Inflammatory macrophage treated with lipopolysaccharide for 4 hours (primary cell): ENCODE measurements at places on chromosomes 1 and 21.
A peak's percentile ranks its signal among the peaks of the same experiment; 100 is the strongest.

- no peak for DNase-seq
These were observed 259 bp downstream of the KCNT2 start for GRCh38 chr1:196607981-196608380.

- DNase-seq = peak; percentile 99
These were observed 17.6 kb upstream of the CLIC4 start for GRCh38 chr1:24727501-24728216.

- DNase-seq = no peak
These were observed 28.2 kb downstream of the DNAH14 start for GRCh38 chr1:224957696-224958095.

GRCh38 chr1:101769520-101769919 lies 227.2 kb downstream of the OLFM3 start:
- DNase-seq = no peak

- DNase-seq = peak; percentile 18
These were observed 188.9 kb upstream of the PLXNA2 start for GRCh38 chr1:208433086-208433485.

DNA sequence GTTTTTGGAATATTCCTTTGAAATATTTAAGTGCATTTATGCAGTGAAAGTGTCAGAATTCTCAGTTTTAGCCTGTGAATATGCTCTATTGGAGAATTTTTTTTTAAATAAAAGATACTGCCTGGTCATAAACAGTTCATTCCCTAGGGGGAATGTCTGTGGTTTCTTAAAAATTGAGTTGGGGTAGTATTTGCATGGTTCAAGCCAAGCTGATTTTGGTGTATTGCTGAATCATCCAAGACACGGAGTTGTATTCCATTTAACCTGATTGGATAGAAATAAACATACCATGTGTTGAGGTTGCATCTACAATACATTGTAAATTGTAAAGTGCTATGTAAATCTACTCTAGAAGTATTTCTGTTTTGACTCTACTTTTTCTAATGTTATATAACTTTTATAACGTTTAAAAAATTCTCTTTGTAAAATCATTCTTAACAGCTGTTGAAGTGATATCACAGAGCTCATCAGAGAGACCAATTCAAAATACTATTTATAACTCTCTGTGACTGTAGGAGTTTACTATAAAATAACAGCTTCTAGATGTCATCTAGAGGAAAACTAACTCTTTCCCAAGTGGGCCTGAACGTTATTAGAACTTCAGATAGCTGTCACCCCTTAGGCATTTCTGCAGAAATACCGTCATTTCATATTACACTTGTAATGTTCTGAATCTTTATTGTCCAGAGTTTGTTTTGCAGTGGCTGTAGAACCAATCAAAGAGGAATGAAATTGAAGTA lies 199.1 kb downstream of the USP25 start:
- DNase-seq = no peak

DNA sequence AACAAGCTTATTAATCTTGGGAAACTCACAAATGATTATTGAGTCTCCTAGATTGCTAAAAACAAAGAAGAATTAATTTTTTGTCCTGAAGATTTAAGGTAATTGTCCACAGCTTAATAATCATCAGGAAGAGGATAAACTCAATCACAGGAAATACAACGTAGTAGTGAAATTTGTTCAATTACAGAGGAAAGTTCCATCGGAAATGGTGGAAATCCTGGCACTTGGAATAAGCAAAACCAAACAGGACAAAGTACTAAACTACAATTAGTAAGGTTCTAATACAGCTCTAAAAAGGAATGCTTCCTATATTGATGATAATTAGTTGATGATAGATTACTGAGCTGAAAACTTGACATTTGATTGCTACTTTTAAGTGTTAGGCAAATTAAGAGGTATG lies 485.4 kb downstream of the USP25 start:
- DNase-seq = no peak

DNA sequence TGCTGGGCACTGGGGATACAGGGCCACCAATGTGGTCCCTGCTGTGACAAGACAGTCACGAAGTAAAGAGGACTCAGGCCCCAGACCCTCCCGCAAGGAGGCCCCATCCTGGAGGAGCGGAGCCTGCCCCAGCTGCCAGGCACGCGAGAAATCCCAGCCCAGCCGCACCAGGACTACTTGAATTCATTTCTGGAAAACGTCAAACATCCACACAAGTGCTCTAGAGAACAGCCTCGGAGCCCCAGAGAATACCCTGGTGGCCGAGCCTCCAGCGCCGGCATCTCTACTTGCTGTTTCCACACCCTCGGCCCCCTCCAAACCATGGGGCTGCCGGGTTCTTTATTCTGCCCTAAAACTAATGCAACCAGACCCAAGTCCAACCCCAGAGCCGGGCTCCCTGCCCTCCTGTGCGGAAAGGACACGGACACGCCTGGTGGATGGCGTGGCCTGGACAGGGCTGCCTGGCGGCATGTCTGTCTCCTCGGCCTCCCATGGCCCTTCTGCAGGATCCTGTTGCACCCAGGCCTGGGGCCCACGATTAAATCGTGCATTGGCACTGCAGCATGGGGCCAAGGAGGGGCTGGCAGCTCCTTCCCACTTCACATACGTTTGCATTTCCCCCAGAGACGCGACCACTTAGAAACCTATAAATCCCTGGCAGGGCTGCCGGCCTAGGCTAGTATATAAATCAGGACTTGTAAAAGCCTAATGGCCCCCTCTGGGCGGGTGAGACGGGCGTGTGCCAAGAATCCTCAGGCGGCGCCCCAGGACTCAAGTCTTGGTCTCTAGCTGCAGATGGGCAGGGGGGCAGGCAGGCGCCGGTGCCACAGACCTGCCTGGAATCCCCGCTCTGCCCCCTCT lies 41.2 kb downstream of the DMRTB1 start:
- no peak for DNase-seq

DNA sequence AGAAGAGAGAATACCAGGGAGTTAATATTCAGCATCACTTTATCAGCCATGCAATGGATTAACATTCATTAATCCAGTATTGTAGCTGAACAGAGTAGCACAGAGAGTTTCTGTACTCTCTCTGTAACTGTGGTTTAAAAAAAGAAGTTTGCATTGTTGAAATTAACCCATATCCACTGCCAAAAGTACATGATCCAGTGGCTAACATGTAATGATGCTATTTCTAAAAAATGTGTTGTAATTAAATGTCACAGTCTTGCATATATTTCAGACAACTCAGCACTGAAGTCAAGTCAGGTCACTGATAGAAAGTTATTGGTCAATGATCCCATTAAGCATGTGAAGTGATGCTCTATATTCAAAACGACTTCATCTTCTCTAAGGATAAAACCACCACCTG lies 141.3 kb downstream of the NRIP1 start:
- no peak for DNase-seq

DNA sequence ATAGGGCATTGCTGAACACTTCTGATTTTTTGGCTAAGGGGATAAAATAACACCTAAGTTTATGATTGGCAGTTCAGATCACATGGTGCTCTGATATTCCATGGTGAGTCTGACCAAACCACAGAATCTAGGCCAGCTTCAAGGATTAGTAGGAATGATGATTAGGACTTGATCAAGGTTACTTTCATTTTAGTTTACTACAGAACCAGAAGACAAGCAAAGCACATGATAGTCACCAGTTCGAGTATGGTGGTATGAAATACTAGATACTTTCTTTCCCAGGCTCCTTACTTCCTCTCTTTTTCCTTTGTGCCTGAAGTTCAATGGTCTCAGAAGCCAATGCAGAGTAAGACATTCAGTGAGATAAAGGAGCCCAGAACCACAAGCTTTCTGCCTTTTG lies 26.6 kb downstream of the S100A10 start:
- DNase-seq = peak; percentile 81

DNA sequence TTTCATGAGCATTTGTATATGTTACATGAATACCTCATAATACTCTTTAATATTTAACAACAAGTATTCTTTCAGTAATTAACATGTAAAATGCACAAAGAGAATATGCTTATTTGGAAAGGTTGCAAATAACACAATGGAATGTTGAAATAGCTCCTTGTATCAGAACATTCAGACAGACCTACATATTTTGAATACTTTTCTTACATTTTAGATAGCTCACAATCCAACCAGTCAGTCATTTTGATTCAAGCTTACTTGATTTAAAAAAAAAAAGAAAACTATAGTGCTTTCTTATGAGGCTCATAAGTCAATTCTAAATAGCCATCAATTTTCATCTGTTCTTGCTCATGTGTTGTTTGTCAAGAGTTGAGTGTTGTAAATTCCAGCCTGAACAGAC lies 518.8 kb downstream of the ADGRL2 start:
- DNase-seq = no peak

GRCh38 chr1:50272912-50273311 lies 150.3 kb downstream of the DMRTA2 start:
- DNase-seq = no peak

- DNase-seq = peak; percentile 76
These were observed 28.9 kb downstream of the ODR4 start for GRCh38 chr1:186404454-186405051.

- DNase-seq = no peak
These were observed 72.0 kb downstream of the NOS1AP start for GRCh38 chr1:162141281-162142054.

DNA sequence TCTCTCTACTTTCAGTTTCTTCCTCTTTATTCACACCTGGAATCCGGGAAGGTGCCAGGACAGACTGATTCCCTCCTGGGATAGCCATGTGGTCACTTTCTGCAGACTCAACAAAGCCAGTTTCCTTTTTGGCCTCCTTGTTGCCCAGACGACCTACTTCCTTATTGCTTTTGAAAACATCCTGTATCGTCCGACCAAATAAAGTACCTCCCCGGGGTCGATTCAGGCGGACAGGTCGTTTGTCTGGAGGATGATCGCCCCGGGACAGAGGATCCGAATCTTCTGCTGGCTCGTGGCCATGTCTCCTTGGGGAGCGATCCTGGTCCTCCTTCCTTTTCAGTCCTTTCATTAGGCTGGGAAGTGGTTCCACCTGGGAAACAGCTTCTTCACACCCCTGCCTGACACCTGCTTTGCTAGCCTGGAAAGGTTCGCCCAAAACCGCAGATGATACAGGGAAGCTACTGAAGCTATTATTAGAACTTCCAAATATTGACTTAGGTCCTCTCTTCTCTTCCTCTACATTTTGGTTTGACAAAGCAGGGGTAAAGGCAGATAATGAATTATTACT lies 1.2 kb downstream of the MCM3AP start:
- DNase-seq = peak; percentile 29

DNA sequence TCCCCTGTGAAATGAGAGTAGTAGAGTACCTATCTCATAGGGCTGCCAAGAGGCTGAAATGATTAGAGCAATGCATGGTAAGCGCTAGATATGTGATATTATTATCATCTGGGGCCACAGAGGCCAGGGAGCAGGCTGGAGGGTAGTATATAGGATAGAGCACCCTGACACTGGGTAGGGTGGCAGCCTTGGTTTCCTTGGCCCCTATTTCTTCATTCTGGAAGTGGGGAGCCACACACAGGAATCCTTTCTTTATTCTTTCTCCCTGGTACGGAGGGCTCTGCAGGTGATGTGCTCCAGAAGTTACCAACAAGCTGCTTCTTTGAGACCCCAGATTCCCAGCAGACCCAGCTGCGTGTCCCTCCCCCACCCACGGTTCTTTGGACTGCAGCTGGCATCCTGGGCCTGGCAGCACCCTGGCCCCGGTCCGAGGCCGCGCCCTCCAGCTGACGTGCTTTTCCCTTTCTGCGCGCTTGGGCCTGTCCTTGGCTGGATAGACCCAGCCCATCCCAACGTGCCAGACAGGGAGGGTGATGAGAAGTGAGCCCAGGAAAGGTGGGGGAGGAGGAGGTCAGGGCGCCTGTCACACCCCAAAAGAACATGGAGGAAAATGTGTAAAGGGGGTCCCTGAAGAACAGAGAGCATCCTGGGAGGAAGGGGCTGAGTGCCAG lies 18.2 kb downstream of the INAVA start:
- DNase-seq = no peak

GRCh38 chr1:221916176-221916575 lies 174.3 kb upstream of the DUSP10 start:
- DNase-seq = no peak

- DNase-seq = no peak
These were observed 665 bp downstream of the DAB1 start for GRCh38 chr1:57423135-57423655.

DNA sequence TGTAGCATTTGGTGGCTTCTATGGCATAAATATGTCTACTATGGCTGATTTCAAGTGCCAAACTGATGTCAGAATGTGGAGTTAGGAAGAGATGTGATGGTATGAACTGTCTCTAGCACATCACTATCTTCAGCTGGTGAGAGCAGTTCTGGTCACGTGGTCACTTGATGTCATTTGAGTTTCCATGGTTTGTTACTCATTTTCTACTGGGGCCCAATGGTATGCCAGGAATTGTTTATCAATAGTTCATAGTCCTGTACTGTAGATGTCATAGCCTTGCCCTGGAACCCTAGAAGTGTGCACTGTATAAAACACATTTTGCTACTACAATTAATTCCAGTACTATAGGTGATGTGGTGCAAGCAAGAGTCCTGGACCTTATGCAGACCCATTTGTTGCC lies 153.7 kb downstream of the PDE4B start:
- DNase-seq = no peak

DNA sequence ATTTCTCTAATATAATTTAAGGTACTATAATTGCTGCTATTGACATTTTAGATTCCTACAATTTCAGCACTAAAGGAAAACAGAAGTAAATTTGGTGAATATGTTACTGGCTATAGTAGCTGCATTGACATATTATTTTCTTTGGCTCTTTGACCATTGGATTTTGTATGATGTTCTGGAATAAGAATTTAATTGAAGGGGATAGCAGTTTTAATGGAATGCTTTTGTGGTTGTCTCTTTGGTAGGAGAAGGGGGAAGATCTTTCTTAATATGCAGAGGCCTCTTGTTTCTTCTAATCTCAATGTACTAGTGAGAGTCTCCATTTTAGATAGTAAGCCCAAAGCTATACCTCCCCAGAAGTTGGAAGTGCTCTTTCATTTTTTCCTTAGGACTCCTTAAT lies 6.9 kb downstream of the DTL start:
- DNase-seq = no peak

DNA sequence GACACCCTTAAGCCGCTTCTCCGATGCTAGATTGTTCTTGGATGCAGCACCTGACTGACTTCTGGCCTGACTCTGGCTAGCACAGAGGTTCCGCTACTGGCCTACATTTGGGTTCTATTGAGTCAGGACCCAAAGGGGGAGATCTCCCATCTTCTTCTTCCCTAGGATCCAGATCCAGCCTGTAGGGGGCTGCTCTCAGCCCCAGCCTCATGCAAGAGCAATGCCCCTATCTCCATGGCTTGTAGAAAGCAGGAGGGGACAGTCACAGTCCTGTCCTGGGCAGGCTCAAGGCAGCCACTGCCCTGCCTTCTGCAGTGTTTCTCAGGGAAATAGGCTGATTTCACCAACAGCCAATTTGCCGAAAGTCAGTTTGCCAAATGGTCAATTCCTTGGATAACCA lies 6.3 kb upstream of the ADAR start:
- DNase-seq = no peak
